Activated CD4-positive, CD25-positive, alpha-beta regulatory T cell treated with anti-CD3 and anti-CD28 coated beads, Interleukin-2, amount 50 U/mL, for 72 hours (primary cell): ENCODE measurements at places on chromosomes 12 and 14.

DNA sequence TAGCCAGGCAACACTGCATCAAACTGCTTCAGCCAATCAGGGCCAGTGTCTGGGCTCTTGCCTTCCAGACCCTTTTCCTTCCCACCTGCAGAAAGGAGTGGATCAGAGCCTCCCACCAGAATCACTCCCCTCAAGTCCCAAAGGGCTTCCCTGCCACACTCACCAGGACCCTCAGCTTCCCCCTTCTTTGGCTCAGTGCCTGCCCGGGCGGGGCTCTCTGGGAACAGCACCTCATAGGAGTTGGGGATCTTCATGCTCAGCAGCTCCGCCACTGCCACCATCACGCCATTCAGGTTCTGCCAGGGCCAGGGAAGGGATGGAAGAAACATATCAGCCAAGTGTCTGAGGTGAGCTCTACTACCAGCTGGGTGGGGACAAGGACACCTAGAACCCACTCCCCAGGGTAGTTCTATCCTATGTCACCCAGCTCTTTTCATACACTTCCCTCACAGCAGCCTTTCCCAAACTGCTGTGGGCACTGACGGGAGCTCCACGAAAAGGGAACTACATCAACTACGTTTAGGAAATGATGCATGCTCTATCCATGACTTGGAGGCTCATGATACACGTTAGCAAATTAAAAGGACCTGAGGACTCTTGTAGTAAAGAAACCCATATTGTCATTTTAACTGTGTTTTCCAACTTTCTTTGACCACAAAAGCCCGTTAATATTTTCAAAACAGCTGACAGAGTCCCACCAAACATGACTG lies 9.4 kb upstream of the PRKAG1 start:
- DNase-seq: no peak

GRCh38 chr14:35047976-35048513 lies 2.0 kb downstream of the FAM177A1 start:
- no peak for DNase-seq

DNA sequence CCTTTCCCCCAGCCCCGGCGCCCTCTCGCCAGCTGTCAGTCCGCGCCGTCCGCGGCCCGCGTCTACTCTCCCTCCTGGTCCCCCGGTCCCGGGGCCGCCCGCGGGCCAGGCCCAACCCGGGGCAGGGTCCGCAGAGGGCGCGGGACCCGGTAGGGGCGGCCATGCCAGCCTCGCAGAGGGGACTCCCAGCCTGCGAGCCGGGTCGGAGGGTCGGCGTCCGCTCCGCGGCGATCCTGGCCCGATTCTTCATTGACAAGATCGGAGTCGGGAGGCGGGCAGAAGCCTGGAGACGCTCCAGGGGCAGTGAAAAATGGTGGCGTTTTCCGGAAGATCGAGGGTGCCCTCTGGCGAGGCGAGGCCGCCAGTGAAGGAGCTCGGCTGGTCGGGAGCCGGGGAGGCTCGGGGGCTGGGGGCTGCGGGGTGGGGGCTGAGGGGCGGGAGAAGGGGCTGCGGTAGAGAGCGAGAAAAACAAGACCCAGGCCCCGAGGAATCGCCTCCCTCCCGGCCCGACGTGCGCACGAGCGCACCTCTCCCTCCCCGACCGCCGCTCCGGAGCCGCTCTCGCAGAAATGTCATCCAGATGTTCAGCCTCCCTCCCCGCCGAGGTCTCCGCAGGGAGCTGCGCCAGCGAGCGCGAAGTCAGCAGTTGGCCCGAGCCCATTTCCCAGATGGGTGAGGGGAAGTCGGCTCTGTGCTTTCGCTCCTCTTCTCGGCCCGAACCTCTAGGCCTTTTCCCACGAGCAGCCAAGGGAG lies 647 bp upstream of the TGFB3 start:
- DNase-seq: peak; percentile 77

- no peak for DNase-seq
Observed at GRCh38 chr12:11808931-11809330, 159.5 kb downstream of the ETV6 start.

DNA sequence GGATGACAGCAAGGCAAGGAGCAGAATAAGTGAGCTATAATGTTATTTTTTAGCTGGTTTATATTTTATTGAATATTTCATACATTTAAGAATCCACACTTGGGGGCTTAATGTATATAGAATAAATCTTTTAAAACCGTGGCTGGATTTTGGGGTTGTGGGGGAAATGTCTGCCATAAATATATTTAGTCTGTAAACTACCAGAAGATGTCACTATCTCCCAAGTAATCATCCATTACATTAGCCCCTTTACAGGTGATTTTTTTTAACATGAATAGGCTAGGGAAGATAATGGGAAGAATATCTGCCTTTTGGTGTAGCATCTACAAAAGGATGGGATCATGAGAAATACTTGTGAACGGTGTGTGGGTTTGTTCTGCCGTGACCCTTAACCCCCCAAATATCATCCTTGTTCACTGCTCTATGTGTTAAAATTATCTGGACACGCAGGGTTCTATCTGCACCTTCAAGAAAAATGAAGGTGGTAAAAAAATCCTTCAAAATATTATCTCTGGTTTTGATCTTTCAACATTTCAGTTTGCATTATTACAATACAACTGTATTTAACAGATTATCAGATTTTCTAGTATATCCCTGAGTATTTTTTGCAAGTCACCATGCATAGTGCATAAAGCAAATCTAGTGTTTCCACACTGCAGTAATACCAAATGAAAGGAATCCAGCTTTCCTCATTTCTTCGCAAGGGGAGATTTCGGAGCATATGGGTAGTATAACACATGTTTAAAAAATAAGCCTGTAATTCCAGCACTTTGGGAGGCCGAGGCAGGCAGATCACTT lies 8.0 kb upstream of the SLC17A8 start:
- DNase-seq: no peak

- no peak for DNase-seq
Observed at GRCh38 chr14:90544566-90544965, 147.7 kb downstream of the CALM1 start.

DNA sequence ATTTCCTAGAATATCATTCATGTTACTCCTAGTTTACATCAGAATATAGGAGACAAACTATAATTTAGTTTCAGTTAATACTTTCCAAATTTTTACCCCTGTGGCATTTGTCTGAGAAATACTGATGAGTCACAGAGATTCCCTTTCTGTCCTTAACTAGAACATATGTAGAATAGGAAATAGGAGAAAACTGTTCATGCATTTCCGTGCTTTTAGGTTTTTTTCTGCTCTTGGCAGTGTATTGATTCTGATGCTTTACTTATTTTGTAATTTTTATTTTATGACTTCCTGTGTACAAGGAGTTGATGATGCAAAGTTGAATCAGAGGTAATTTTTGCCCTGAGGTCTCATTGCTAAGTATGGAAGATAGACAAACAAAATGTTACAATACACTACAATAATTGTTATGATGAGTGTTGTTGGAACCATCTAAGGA lies 23.0 kb downstream of the MNAT1 start:
- DNase-seq: no peak

DNA sequence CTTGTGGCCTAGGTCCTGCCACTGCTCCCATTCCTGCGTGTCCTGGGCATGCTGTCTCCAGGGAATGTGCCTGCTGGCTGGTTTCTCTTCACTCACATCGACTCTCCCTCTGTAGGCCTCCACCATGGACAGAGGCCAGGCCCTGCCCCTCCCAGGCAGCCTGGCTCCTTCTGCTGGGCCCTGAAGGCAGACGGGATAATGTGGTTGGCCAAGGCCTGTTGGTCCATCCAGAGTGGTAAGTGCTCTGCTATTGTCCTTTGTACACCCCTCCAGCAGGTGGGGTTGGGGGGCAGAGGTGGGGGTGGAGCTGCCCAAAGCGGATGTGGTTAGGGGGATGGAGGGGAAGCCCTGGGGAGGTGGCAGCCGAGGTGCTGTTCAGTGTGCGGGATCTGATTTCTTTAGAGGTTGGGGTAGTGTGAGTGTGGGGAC lies 9.5 kb upstream of the NR4A1 start:
- DNase-seq: no peak

DNA sequence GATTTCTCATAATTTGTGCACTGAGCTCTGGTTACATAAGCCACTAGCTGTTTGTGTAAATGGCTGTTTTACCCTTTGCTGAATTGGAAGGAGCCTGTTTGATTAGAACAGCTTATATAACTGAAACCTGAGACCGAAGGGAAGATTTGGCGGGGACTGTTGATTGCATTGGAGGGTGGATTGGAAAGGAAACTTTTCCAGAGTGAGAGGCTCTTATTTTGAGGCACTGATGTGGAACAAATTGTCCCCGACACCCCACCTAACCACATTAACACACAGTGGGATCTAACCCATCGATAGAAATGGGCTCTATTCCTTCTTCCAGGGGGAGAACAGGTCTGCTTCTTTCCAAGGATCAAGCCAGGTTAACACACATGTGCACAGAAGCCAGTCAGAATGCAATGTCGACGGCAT lies 51.7 kb downstream of the TMEM30B start:
- no peak for DNase-seq

- DNase-seq: no peak
Observed at GRCh38 chr12:559906-560455, 100.2 kb downstream of the B4GALNT3 start.

DNA sequence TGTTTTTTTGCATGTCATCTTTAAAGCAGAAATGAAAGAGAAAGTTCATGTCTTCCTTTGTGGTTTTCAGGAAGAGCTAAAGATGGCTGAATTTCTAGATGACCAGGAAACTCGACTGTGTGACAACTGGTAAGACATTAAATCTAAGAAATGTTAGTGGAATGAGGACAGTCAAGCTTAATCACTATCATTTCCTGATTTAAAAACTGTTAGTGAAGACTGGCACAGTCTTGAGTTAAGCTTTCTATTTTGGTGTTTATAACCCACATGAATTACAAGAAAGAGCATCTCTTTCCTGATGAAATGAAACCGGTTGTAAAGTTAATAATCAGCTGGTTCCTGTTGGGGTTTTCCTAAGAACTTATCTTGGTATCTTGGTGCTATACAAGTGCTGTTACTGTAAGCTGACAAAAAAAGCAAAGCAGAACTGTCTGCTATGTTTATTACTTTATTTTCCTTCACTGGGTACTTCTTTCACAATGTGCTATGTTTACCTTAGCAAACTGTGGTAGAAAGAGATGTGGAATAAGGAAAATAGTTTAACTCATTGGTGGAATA lies 5.2 kb downstream of the TRAFD1 start:
- DNase-seq: no peak

DNA sequence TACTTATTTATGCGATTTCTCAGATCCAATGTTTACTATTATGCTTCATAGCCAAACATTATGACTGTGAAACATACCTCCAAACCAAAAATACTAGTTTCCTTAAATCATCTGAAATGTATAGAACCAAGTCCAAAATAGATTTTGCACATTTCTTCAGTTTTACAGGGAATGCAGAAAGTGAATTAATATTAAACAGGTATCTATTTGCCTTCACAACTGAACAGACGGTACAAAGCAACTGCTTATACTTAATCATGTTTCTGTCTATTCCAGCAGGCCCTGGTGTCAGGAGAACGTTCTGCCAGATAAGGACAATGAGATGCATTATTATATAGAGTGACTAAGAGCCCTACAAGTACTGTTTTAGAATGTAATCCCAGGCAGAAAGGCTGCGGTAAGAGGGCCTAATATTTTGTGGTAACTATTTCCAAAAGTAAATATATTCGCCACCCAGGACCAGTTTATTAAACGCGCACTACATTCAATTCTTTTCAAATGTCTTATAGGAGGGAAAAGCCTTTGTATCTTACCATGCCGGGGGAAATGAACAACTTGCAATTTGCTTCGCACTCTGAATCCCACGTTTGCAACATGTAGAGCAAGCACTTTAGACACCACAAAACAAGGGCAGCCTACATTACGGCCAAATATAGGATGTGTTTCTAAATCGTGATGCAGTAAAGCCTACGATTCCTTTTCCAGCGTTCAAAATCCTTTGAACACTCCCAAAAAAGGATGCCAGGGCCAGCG lies 1.5 kb downstream of the CORO1C start:
- no peak for DNase-seq

- DNase-seq: no peak
Observed at GRCh38 chr12:121849211-121849610, 9.4 kb downstream of the HPD start.

GRCh38 chr12:130436741-130437501 lies 99.2 kb downstream of the PIWIL1 start:
- DNase-seq: no peak

DNA sequence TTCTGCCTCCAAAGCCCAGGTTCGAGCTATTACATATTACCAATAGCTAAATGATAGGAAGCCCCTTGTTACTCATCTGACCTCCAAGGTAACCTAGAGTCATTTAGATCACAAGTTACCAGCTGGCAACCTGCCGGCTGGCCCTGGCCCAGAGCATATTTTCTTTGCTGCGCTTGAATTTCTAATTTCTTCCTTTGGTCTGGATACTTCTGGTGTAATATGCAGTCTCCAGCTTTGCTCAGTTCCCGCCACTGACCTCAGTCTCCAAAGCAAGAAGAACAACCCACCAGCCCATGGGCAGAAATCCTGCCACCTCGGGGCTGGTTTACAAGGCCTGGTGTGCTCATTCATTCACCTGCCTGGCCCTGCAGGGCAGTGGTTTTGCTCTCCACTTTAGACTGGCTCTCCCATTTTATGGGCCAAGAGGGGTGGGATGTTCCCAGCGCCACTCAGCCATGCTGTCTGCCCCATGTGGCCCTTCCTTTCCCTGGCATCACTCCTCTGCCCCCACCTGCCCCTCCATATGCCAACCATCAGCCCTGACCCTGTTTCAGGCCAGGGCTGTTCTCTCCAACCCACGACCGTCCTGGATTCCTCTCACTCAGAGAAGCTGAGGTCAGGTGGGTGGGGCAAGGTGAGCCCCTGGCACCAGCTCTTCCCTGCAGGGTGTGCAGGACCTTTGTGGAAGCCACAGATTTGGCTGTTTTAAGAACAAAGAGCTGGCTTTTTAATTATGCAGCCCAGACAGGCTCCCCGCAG lies 76.0 kb downstream of the PRIMA1 start:
- DNase-seq: no peak

- DNase-seq: no peak
Observed at GRCh38 chr12:107570721-107571120, 114.9 kb upstream of the PWP1 start.
